ENCODE measurements at places on chromosomes 5 and 9. TPM values are rescaled to one million over a fixed set of nuclear protein-coding genes. Genes with fewer than 3 reads are reported as not detected.

Gene PTPN3
- total RNA-seq, result 33.6 TPM

DNA sequence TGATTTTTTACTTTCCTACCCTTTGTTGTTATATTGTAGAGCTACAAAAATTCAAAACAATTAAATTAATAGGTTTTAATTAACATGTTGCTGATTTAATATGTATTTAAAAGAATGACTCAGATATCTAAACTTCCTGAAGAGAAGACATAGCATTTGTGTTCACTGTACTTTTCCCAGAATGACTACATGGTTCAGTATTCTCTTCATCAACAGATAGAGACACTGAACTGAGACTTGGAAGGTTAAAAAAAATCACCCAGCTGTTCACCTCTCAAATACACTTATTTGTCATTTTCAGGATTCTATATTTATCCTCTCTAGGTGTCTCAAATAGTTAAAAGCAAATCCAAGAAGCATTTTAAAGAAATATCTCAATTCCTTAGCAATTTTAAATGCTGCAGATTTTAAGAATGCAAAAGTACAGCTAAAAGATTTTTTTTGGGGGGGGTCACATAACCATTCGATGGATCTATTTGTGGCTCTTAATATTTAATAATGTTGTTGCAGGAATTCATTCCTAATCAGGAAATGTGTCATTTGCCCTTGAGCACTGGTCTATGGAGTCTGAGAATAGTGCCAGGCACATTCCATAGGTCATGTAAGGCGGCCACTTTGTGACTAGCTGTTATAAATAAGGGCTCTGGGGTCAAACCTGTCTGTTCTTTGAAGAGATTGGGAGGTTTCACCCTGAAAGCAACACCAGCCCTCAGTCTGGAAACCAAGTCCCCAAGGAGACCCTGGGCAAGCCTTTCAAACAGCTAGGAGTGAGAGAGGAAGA lies 463.1 kb downstream of the NR2F1-AS1 start:
- no peak for DNase-seq

- DNase-seq, result no peak
These were observed 92.9 kb downstream of the INIP start for GRCh38 chr9:112624711-112625707.

Gene PCDHGA12
- total RNA-seq, result 3.6 TPM

Gene DDX4
- total RNA-seq, result not detected

DNA sequence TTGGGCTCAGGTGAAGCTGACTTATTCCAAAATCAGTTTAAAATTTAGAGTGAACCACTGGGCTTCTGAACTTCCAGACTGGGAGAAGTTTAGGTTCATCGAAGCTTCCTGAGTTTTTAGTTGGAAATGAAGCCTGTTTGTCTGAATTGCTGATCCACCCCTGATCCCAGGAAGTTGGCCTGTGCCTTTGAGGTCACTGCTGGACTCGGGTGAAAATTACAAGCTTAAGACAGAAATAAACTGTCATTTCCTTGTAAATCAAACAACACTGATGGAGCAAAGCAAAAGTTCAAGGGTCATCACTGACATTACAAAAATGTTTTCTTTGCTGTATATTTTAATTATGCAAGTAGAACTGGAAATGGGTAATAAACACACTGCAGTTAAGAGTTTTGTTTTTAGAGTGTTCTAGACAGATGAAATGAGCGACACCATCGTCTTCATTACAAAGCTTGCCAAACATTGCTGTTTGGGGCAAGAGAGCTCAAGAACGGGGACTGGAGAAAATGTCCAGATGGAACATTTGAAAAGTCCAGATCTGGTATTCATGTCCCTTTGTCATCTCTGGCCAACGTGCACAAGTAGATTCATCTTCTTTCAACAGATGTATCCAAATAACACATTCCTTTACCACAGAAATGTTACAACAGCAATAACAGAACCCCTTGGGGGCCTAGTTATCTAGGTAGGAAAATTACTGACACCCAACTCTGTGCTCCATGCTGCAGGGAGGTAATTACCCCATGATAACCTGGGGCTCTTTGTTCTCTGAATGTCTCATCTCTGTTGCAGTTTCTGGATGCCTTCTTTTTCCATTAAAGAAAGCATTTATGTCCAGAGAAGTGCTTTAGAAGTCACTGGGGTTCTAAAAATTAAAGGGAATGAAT lies 142.4 kb upstream of the ERCC6L2 start:
- DNase-seq, result no peak

GRCh38 chr5:58255386-58255785 lies 204.5 kb downstream of the PLK2 start:
- no peak for DNase-seq

Gene SPATA6L
- total RNA-seq, result 2.5 TPM

Gene SMIM33
- total RNA-seq, result not detected

GRCh38 chr5:145536133-145536532 lies 299.0 kb downstream of the PRELID2 start:
- no peak for DNase-seq

DNA sequence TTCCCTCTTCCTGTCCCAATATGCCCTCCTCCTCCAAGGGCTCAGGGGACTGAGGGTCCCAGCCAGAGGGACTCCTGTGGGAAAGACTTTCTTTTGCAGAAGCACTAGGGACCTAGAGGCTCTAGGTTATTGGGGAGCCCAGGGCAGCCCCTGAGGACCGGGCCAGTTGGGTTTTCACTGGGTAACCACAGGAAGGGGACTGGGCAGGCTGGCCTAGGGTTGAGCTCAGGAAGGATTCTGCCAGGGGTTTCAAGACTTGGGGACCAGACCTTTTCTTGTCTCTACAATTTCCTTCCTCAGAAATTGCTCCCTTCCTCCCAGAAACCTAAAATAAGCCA lies 24.4 kb upstream of the HMCN2 start:
- no peak for DNase-seq

Gene RANBP17
- 7.1 TPM for total RNA-seq

DNA sequence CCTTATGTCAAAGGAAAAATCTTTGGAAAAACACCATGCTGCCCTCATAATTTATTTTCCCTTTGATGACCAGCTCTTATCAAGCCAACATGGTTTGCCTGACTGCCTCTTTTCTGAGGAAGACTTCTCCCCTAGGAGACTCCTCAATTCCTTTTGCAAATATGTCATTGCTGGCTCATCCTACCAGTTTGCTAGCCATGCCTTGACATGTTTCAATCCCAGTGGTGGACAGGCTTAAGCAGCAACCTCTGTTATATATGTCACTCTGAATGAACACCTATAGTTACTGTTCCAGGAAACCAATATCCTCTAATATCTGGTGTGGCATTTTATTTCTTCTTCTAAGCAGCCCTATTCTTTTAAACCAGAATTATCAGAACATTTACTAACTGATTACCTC lies 615.8 kb downstream of the HTR1A start:
- DNase-seq, result no peak

DNA sequence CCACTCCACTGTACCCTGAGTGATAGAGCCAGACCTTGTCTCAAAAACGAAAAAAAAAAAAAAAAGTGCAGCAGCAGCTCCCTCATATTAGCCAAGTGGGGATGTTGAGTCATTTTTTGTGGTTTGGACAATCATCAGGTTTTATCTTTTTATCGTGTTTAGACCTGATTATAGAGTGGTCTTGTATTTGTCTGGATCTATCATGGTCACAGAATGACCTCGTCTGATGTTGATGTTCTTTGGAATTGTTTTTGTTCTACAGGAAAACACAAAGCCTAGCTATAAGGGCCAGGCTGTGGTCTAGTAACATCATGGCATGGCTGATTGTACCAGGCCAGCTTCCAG lies 1.6 kb upstream of the FBXW11 start:
- no peak for DNase-seq

DNA sequence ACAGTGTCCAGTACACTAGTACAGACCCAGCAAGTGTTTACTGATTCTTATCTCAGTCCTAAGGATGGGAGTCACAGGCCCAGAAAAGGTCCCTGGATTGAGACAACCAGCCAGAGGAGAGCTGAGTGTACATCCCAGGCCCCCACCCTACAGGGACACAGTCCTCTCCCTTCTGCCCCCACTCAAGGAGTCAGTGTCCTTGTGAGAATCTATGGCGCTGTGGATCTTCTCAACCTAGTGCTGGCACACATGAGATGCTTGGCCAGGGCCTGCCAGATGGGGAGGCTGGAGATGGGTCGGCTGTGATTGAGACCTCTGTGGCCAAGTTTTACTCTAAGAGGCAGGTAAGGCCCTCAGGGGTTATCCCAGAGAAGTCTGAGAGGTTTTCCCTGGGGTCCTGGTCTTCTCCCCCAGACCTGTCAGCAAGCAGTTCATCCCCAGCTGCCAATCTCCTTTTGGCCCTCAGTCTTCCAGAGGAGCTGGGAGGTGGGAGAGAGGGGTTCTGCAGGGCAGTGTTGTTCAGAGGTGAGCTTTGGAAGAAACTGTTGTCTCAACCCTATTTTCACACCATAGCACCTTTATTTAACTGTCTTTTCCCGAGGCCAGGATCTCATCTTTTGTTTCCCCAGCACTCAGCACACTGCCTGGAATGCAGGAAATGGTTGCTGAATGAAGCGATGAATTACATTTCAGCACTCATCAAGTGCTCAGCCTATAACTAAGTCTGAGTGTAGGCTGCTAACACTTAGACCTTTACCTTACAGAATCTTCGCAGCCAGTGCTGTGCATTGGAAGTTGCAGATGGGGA lies 3.2 kb upstream of the NSD1 start:
- no peak for DNase-seq

DNA sequence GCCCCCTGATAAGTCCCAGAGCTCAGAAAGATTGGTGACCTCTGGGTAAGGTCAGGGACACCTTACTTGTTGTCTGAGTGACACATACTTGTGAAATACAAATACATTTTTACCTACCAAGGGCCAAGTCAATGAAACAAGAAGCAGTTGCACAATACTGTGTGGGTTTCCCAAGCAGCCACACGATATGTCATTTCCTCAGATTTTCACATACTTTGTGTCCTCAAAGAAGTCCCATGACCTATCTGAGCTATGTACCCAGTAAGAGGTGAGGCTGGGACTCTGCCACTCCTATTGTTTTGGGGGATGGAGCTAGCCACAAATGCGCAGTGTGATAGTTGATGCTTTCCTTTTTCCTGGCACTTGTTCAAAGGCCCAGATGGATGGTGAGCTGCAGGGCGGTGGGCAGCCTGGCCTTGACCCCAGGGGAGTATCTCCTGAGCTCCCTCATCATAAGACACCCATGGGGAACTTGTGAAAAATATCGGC lies 4.8 kb upstream of the SLC25A51 start:
- no peak for DNase-seq

DNA sequence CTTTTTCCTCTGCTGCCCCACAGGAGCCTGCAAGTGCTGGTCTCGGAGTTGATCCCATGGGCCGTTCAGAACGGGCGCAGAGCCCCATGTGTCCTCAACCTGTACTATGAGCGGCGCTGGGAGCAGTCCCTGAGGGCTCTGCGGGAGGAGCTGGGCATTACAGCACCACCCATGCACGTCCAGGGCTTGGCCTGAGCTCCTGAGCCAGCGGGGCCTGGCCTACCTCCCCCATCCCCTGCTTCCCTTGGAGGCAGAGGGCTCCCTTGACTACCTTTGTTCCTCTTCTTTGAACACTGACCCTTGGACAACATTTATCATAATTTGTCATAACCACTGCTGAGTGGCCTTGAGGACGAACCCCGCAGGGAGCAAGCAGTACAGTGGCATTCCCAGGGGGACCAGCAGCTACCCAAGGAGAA lies 6.9 kb upstream of the SLC27A4 start:
- no peak for DNase-seq

DNA sequence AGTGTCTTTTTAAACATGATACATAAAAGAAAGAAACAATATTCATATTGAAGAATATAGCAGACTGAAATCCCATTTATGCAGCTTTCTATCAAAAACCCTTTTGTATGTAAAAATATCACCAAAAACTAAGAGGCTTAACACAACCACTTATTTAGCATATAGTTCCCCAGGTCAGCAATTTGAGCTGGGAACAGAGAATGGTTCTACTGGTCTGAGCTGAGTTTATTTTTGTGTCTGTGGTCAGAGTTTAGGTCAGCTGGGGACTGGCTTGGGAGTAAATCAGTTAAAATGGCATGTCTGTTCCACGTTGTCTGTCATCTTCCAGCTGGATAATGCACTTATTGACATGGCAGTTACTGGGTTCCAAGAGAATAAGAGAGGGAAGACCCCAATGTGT lies 165.0 kb downstream of the TMEM232 start:
- DNase-seq, result no peak

Measured in kidney epithelial cell (primary cell).